Gastrocnemius medialis (tissue), 4 donors: ENCODE measurements at places on chromosomes 1 and 21. TPM values are rescaled to one million over a fixed set of nuclear protein-coding genes. Genes with fewer than 3 reads are reported as not detected.
A peak's percentile ranks its signal among the peaks of the same experiment; 100 is the strongest.

GRCh38 chr1:184632415-184633175, 122.1 kb downstream of the EDEM3 start:
- peak; percentile 94 for DNase-seq

DNA sequence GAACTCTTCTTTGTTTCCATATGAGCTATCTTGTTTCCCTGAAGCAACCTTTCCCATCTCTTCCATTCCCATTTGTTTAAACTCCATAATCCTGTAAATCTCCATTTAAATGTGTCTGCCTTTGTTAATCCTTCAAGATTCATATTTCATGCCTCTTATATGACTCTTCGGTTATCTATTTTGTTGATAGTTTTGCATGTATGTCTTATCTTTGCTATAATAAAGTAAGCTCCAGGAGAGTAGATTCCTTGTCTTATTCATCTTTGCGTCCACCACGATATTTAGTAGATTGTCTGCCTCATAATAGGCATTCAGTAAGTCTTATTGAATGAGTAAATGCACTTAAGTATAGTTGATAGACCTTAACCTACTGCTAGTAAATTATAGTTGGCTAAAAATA, 18.4 kb downstream of the CLIC4 start:
- DNase-seq: no peak

KIF26B gene
- 0.10 TPM for total RNA-seq

- DNase-seq: no peak
These were observed 21.6 kb upstream of the TRAF5 start for GRCh38 chr1:211305044-211305443.

- DNase-seq: no peak
These were observed 52.0 kb downstream of the KIF21B start for GRCh38 chr1:200971428-200971903.

PEX11B gene
- total RNA-seq: 27.2 TPM

DNA sequence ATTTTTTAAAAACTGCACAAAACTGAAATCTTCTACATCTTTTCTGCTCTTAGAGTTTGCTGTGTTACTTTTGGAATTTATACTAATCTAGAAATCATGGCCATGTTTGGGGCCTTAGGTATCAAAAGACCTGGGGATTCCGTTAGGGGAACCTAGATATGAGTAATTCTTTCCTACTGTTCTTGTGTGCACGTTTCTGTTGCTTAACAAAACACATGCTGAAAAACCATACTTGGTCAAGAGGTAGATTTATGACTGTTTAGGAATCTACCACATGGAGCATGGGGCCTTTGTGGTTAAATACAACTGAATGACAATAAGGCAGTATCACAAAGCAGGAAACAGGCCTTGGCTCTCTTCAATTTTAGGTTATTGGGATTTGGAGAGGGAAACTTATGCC, 291.9 kb upstream of the USP25 start:
- DNase-seq: no peak

- DNase-seq: no peak
These were observed 5.3 kb upstream of the MROH9 start for GRCh38 chr1:170929835-170930554.

- DNase-seq: no peak
These were observed 1.7 kb downstream of the H3-3A start for GRCh38 chr1:226063977-226064815.

- no peak for DNase-seq
These were observed 32.7 kb upstream of the ETV3 start for GRCh38 chr1:157170677-157171515.

- DNase-seq: no peak
These were observed 842 bp upstream of the ZC3H12A start for GRCh38 chr1:37473431-37474045.

GRCh38 chr1:245409341-245410195, 254.8 kb downstream of the KIF26B start:
- DNase-seq: no peak

DNA sequence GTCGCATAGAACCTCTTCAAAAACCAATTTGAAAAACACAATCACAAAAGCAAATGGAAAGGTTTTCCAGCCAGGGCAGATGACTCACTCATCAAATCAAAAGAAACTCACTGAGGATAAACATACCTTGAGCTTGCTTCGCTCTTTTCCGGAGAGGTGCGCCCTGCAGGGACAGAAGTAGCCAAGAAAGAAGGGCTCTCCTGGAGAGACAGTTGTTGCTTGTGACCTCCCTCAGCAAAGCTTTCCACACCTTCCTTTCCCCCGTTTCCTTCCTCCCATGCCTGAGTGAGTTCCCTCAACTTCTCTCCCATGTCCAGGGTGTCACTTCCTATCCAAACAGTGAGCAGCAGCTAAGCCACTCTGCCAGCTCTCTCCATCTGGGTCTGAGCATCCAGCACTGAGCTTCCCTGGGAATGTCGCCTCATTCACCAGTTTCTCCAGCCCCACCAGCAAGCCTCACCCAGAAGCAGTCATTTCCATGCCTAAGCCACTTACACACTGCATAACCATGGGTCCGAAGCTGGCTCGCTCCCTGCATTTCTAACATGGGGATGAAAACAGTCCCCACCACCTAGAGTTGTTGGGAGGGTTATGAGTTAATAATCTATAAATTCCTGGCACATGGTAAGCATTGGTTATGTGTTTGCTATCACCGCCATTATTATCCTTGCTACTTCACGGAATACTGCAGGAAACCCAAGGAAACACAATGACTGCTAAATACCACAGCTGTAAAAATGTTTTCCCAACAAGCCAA, 75.0 kb downstream of the PTPN14 start:
- DNase-seq: no peak

DNA sequence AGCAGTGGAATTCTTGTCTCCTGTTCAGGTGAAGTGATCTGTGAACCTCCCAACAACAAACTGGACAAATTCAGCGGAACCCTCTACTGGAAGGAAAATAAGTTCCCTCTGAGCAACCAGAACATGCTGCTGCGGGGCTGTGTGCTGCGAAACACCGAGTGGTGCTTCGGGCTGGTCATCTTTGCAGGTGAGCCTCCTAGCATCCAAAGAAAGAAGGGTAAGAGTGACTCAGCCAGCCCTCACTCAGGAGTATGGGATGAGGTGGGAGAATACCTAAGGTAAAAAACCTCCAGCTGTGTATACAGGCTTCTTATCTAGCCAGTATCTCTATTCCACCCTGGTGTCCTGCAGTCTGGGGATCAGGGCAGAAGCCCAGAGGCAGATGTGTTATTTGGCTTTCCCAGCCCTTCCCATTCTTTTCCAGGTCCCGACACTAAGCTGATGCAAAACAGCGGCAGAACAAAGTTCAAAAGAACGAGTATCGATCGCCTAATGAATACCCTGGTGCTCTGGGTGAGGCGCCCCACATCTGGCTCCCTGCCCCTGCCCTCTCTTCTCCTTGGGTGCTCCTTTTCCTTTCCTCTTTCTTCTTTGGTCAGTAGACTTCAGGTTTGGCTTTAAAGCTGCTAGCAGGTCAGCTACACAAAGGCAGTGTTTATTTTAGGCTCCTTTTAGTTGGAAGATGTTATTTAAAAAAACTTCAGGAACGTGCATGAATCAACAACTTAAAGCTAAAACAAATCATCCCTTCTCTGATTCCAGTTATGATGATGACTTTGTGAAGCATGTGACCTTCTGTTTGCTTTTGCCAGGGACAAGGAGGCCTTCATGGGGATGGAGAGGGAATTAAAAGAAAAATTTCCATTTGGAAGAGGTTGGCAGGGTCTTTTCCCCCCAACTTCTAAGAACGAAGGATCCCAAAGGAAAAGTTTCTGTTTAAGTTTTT, 9.0 kb downstream of the ATP8B2 start:
- no peak for DNase-seq

DNA sequence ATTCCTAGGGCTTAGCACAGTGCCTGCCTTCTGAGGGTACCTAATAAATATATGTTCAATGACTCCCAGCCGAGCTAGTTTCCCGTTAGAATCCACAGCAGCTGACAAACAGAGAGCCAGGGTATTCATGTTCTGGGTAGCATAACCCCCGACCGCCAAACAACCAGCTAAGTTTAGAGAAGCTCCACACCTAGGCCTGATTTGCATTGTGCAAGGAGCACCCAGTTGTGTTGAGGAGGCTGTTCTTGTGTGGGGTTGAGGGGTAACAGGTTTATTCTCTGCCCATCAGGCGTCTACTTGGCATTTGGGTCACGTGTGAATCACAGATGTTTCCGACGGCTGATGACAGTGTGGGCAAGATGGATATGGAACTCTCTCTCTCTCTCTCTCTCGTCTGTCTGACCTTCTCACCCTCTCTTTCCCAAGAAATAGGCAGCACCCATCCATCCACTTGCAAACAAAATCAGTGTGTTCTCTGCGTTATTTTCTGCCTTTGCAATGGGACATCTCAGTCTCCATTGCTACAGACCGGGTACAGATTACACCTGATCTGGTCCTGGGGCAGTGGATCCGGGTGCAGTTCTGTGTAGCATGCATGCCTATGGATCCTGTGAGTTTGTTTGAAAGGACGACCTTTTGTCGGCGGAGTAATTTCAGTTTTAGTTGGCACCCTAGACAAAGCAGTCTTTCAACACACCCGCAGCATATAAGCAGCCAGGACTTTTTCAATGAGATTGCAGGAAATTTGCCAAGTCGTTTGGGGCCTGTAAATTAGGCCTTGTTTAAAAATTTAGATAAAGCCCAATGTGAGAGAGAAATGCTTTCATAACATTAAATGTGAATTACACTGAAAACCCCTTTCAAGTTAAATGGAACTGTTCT, 29.4 kb downstream of the KAZN start:
- no peak for DNase-seq

DNA sequence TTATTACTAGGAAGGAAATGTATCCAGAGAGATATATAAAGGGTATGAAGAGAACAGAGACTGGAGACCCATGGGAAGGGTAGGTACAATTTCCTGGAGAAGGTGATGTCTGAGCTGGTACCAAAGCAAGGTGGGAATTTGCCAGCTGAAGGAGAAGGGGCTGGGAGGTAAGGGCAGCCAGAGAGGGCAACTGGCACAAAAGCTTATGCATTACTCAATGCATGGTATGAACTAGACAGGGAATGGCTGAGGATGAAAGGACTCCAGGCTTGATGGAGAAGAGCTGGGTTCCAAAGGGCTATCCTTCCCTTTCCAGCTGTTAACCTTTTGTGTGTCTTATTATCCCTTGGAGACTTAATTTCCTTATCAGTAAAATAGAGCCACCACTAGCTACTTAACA, 113.6 kb upstream of the GADD45A start:
- DNase-seq: no peak

DNA sequence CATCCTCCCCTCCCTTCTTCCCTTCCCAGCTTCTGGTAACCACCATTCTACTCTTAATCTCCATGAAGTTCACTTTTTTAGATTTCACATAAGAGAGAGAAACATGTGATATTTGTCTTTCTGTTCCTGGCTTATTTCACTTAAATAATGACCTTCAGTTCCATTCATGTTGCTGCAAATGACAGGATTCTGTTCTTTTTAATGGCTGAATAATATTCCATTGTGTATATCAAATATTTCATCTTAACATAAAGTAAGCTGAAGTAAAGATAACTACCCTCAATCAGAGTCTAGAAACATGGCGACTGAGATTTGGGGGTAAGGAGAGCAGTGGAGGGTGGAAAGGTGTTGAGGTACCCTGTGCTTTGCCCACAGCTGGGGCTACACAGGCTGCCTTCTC, 68.9 kb downstream of the RHOU start:
- no peak for DNase-seq

DNA sequence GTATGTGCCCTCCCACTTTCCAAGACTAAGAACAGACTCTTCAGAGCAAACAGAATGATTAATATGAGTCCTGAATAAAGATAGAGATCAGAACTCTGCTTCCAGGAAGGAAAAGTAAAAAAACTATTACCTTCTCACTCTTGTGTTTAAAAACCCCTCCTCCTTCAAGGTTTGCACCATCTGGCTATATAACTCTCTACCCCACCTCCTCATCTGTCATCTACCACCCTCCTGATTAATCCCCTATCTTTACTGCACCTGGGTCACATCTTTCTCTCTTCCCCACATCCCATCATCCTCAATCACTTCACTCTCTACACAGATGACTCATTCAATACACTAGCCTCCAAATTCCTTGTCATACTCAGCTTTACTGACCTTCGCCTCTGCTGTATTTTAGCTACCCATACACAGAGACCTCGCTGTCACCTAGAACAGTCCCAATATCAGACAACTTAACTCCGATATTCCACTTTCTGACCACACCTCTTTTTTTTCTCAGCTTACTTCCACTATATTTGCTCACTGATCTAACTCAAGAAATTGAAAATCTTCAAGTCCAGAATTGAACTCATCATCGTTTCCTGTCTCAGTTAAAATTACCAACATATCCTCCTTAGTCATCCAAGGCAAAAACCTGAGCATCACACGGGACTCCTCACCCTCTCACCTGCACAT, 3.7 kb downstream of the SCMH1 start:
- DNase-seq: no peak

GRCh38 chr1:91402023-91402422, 2.6 kb downstream of the HFM1 start:
- no peak for DNase-seq

DNA sequence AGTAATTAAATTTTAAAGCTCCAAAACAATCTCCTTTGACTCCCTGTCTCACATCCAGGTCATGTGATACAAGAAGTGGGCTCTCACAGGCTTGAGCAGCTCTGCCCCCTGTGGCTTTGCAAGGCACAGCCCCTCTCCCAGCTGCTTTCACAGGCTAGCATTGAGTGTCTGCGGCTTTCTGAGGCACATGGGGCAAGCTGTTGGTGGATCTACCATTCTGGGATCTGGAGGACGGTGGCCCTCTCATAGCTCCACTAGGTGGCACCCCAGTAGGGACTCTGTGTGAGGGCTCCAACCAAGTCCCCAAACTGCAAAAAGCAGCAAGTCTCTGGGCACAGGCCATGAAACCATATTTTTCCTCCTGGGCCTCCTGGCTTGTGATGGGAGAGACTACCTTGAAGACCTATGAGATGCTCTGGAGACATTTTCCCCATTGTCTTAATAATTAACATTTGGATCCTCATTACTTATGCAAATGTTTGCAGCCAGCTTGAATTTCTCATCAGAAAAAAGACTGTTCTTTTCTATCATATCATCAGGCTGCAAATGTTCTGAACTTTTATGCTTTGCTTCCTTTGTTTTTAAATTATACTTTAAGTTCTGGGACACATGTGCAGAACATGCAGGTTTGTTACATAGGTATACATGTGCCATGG, 554.1 kb upstream of the OLFM3 start:
- DNase-seq: no peak

GRCh38 chr1:241167121-241167630, 189.8 kb downstream of the RGS7 start:
- DNase-seq: no peak

GRCh38 chr1:243926803-243927245, 76.8 kb upstream of the AKT3 start:
- no peak for DNase-seq

- DNase-seq: no peak
These were observed 500 bp upstream of the PEA15 start for GRCh38 chr1:160204526-160205241.

DNA sequence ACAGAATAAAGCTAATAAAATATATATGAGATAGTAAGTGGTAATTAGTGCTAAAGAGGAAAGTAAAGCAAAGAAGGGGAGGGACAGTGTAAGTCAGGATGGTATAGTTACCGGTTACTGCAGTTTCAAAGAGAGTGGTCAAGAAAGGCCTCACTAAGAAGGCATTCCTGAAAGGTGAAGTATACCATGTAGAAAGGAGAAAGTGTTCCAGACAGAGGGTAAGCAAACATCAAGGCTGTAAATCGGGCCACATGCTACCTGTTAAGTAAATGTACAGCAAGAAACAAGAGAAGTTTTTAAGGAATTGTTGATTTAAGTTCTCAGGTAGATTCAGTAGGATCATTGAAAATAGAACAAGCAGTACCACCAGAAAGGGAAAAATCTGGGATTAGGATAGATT, 9.7 kb downstream of the DESI2 start:
- DNase-seq: no peak

- DNase-seq: peak; percentile 38
These were observed 37.4 kb downstream of the TRIT1 start for GRCh38 chr1:39845569-39846566.

PSMD4 gene
- 331 TPM for total RNA-seq

SPATA21 gene
- not detected for total RNA-seq
